HepG2 (cell line): ENCODE measurements at places on chromosomes 12 and 14. TPM values are rescaled to one million over a fixed set of nuclear protein-coding genes. Genes with fewer than 3 reads are reported as not detected.

Gene PLEKHD1
- not detected in 2 replicates for total RNA-seq

Gene HSP90B1
- 496 and 954 TPM in 2 replicates for total RNA-seq

DNA sequence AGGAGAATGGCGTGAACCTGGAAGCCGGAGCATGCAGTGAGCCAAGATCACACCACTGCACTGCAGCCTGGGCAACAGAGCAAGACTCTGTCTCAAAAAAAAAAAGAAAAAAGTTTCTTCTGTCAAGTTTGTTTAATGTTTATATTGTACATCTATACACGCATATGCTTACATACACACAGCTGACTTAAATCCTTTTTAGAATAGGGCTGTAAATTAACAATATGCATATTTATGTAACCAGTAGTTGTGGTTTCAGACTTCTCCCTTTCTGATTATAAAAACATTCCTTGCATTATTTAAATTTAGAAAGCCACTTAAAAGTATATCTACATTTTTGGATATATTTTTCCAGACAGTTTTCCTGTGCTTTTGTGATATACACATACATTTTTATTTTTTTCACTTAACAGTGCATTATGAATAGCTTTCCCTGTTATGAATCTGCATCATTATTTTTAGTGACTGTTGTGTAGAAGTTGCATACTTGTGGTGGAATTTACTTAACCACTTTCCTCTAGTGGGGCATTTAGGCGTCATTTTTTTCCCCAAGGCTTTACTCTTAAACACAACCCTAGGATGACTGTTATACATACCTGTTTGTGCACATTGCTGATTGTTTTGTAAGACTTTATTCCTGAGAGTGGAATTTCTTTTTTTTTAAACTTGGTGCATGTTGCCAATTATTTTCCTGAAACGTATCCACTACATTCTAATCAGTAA, 29.4 kb downstream of the POLR3B start:
- no peaks in the 10 kb centered on the region for H3K36me3 ChIP-seq
- H3K4me1 ChIP-seq = no peaks in the 10 kb centered on the region
- H3K27me3 ChIP-seq = no peaks in the 10 kb centered on the region
- no peak for DNase-seq
- H3K4me3 ChIP-seq = no peak overlapping the region
- no peak overlapping the region for H3K27ac ChIP-seq

DNA sequence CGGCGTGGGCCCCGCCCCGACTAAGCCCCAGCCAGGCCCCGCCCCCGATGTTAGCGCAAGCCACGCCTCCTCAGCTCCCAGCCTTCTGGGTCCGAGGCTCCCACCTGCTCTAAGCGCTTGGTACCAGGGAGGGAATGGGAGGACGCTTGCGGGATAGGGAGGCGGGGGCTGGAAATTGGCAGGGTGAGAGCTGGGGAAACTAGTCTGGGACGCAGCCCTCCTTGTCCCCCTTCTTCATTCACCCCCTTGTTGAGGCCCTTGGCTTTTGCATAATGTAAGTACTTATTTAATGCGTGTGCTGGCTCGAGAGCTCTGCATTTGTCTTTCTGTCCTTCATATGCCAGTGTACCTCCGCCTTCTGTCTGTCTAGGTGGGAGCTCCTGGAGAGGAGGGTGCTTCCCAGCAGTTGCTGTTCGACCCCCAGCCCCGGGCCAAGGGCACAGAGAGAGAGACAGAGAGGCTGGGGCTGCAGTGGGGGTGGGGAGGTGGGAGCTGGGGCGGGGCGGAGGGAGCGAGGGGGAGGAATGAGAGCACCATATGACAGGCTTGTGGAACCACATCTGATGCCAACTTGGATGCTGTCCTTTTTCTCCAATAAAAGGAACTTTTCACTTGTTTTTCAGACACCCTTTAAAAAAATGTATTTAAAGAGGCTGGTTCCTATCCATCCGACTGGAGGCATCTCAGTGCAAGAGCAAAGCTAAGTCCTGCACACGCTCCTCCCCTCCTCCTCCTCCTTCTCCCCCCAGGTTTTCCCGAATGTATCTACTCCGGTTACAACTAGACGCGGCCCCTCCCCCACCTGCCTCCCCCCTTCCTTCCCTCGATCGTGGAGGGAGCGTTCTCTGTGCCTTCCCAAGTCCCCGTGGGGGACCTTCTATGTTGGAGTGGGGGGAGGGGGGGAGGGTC, 25.6 kb upstream of the MAP1LC3B2 start:
- H3K36me3 ChIP-seq = no peaks in the 10 kb centered on the region
- DNase-seq = no peak
- peaks cover 56% of the 10 kb centered on the region; the same call in 2 of the 3 replicates for H3K27me3 ChIP-seq

GRCh38 chr12:108525681-108526080, 10.6 kb downstream of the FICD start:
- DNase-seq = no peak
- peaks cover 59% of the 10 kb centered on the region for H3K36me3 ChIP-seq
- no peak overlapping the region for H3K27ac ChIP-seq

GRCh38 chr12:65335021-65335714, 56.7 kb downstream of the MSRB3 start:
- H3K4me1 ChIP-seq = peaks cover 22% of the 10 kb centered on the region
- no peaks in the 10 kb centered on the region for H3K36me3 ChIP-seq
- DNase-seq = peak; percentile 86
- H3K27ac ChIP-seq = peak overlapping the region; percentile 76

- H3K4me3 ChIP-seq = no peak overlapping the region
- no peak overlapping the region for H3K27ac ChIP-seq
- no peaks in the 10 kb centered on the region for H3K4me1 ChIP-seq
- no peak for DNase-seq
- no peaks in the 10 kb centered on the region; the same call in 1 of the 2 replicates for H3K27me3 ChIP-seq
Observed at GRCh38 chr12:61009192-61009591, 1251.0 kb upstream of the USP15 start.

DNA sequence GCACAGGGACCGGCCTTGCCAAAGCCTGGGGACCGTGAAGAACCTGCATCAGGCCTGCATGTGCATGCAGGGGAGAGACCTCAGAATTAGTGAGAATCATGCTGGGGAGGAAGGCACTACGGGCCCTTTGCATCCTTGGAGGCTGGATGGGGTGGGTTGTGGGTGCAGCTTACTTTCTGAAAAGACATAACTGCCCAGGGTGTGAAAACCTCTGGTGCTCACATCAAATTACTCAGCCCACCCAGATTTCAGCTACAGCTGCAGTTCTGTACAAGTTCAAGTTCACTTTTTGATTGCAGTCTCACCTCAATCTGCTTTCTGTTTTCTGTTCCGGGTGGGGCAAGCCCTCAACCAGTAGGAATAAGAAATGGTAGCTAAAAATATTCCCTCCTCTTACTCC, 130.6 kb downstream of the SLC15A4 start:
- H3K4me3 ChIP-seq = no peak overlapping the region
- no peaks in the 10 kb centered on the region for H3K4me1 ChIP-seq
- DNase-seq = no peak
- H3K27me3 ChIP-seq = no peaks in the 10 kb centered on the region
- no peak overlapping the region for H3K27ac ChIP-seq
- H3K36me3 ChIP-seq = no peaks in the 10 kb centered on the region

Gene KRT1
- not detected in 2 replicates for total RNA-seq

DNA sequence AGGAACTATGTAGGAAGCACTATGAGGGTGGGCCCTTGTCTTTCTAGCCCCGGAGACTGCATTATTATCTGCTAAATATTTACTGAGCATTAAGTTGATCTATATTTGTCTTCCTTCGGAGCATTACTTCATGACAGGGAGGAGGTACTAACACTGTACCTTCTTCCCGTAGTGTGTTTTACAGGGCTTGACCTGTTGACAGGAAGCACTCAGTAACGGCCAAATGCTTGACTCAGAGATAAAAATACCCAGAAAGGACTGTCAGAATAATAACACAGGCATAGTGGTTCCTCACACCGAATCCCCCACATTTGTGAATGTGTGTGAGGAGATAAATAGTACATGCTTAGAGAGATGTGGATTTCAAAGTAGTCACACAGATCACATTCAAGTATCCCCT, 466.6 kb downstream of the EGLN3 start:
- H3K4me1 ChIP-seq = no peaks in the 10 kb centered on the region
- DNase-seq = no peak
- H3K36me3 ChIP-seq = no peaks in the 10 kb centered on the region
- H3K27me3 ChIP-seq = no peaks in the 10 kb centered on the region
- no peak overlapping the region for H3K27ac ChIP-seq

Gene PPP1R1A
- 0.20 TPM in 1 of 2 replicates, not detected in the other for total RNA-seq

GRCh38 chr14:106556665-106557289, 1030.4 kb downstream of the TMEM121 start:
- no peaks in the 10 kb centered on the region for H3K36me3 ChIP-seq
- no peaks in the 10 kb centered on the region; the same call in 1 of the 2 replicates for H3K27me3 ChIP-seq
- H3K4me1 ChIP-seq = no peaks in the 10 kb centered on the region
- no peak overlapping the region for H3K4me3 ChIP-seq
- H3K27ac ChIP-seq = no peak overlapping the region
- DNase-seq = peak; percentile 27

- no peak overlapping the region for H3K27ac ChIP-seq
- H3K4me1 ChIP-seq = no peaks in the 10 kb centered on the region
- no peak overlapping the region for H3K4me3 ChIP-seq
- H3K36me3 ChIP-seq = no peaks in the 10 kb centered on the region
- no peaks in the 10 kb centered on the region for H3K27me3 ChIP-seq
- no peak for DNase-seq
Observed at GRCh38 chr12:90991952-90992465, 12.8 kb downstream of the EPYC start.
